NCI-H1436 treated with DMSO at 0.1 percent for 48 hours (cell line): ENCODE measurements at places on chromosomes 2 and 18.

GRCh38 chr18:34707670-34708069 lies 2.4 kb upstream of the DTNA start:
- DNase-seq, result peak; percentile 99

GRCh38 chr2:176137252-176137580 lies 7.7 kb downstream of the HOXD8 start:
- no peak for DNase-seq

DNA sequence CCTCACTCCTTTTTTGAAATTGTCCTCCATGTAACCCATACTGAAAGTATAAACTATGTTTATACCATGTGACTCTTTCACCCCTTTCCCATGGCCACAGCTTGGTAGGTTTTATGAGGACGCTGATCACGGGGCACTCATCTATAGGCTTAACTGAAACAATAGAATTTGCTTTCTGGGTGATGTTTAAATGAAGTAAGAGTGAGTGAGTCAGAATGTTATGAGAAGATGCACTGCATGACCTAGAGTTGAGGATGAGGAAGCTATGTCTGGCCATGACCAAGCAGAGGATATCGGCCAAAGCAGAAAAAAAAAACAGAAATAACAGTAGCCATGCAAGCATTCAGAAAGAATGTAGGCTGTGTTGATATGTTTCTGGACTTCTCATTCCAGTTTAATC lies 34.9 kb downstream of the SCN1A start:
- no peak for DNase-seq

GRCh38 chr2:239660390-239661230 lies 259.8 kb upstream of the HDAC4 start:
- no peak for DNase-seq

GRCh38 chr18:60391571-60392226 lies 19.1 kb upstream of the MC4R start:
- no peak for DNase-seq
